Right cardiac atrium (tissue), 5 donors: ENCODE measurements at places on chromosomes 4 and X.

DNA sequence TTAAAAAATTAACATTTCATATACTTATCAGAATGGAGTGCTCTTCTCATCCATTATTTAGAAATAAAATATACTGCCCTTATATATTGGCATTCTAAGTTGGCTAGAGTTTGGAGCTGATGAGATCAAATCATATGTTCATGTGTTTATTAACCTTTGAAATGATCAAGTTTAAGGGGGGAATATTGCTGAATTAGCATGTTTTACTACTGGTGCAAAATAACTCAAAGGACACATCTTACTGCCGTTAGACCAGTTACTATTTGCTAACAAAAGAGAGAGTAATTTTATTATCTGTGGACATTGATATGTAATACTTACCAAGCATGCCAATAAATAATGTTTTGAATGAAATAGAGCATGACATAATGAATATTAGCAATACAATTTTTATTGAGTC lies 901.0 kb downstream of the CCSER1 start:
- no peak for DNase-seq

DNA sequence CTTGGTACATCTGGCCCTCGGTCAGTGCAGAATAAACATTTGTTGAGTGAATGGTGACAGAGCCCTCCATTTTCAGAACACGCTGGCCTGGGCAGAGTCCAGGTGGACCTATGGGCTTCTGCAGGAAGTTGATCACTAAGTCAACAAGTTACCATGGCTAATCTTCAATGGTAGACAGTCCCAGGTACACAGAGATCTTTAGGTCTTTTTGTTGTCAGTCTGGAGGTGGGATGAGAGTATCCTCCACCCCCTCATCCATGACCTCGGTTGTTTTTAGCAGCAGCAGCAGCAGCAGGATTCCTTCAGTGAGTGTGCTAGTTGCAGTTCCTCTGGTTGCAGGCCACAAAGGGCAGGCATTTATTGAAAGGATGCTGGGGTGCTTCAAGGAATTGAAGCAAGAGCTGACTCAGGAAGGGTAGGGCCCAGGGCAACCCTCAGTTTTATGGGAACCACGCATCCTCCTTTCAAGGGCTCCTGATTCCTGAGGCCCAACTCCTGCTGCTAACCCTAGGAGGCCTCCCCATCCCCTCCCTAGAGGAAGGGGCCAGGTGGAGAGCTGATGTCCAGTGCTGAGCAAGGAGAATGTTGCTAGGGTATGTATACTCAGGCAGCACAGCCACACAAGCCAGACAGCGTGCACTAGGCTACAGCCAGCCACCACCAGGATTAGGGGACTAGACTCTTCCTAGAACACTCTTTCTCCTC lies 1.7 kb upstream of the USP27X start:
- DNase-seq, result no peak

DNA sequence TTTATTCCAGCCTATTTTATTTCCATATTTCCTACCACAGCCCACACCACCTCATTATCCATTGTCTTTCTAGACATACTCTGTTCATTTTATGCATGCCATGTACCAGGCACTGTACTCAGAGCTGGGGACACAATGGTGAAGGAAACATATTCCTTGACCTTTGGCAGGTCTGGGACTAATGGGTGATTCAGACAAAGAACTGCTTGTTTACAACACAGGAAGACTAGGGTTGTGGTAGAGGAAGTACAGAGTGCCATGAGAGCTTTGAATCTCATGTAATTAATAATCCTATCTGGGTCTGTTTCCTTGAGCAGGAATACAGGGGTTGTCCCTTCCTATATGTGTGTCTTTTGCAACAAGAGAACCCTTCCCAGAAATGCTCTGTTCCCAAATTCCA lies 75.1 kb upstream of the NUDT10 start:
- no peak for DNase-seq

- no peak for DNase-seq
Measured at GRCh38 chr4:94536649-94537469, 85.1 kb downstream of the PDLIM5 start.

DNA sequence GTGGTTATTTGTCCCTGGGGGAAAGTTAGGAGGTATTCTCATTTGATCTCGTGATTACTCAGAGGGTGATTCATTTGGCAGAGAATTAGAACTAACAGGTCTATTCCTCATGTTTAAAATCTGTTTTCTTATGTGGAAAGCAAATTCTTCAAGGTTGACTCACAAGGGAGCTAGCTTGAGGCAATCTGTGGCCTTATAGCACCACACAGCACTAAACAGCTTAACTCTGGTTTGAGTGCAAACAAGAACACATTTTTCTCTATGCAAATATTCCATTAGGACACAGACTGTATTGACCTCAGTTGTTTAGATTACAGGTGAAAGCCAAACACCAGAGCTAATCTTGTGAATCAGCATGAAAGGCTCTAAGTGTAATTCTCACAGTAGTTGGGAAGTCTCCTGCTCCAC lies 694.4 kb upstream of the POU3F4 start:
- no peak for DNase-seq

DNA sequence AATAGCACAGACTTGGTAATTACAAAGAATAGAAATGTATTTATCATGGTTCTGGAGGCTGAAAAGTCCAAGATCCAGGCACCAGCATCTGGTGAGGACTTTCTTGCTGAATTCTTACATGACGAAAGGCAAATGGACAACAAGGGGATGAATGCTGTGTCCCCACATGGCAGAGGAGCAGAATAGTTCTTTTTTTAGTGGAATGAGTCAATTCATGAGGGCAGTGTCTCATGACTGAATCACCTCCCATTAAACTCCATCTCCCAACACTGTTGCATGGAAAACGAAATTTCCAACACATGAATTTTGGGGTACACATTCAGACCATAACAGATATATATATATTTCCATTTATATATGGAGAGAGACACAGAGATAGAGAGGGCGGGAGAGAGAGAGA lies 628.3 kb downstream of the TRIML1 start:
- DNase-seq, result no peak

- DNase-seq, result no peak
Measured at GRCh38 chr4:36292556-36293188, 11.3 kb downstream of the DTHD1 start.

GRCh38 chr4:166895771-166896170 lies 338.5 kb downstream of the SPOCK3 start:
- DNase-seq, result no peak

DNA sequence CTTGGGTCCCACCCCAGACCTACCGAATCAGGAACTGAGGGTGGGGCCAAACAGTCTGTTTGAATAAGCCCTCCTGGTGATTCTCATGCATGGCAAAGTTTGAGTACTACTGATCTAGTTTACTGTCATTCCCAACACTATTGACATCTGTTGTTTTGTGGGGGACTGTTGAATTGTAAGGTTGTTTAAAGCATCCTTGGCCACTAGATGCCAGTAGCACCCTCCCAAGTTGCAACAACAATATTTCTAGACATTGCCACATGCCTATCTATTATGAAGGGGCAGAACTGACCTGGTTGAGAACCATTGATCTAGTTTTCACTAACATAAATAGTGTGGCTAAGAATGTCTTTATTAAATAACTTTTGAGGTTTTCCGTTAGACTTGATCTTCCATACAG lies 15.1 kb downstream of the TAF9B start:
- DNase-seq, result no peak
